ENCODE measurements at places on chromosomes 11 and 22.

DNA sequence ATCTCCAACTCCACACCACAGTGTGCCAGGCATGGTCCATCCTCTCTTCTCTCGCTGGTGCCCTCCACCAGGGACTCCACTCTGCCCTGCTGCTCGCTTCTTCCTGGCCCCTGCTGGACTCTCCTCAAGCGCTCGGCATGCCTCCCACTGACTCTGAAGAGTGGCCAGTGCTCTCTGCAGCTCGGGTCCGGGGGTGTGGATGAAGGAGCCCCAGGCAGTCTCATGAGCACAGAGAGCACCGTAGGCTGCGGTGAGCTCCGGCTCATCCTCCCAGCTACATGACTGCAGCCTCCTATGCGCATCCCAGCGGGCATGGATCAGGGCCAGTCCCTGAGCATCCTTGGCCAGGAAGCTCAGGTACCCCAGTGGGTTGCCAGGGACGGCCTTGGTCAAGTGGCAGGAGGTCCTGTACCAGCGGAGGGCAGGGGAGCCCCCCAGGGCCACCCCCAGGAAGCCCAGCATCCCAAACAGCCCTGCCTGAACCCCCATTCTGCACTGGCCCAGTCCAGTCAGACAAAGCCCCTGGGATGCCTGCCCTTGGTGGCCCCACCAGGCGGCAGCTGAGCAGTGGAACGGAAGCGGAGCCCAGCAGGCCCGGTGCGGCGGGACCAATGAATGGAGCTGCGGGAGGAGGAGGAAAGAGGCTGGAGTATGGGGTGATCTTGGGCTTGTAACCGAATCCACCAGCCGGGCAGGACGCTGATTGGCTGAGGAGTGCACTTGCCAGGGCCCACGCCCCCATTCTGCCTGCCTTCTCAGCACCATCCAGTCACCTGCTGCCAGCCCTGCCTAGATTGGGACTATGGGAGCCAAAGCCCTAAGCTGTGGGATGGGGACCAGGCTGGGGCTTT, at the start of gene PLA2G3:
PLA2G3 (minus strand) TSS at position 643 of the 851 bp plus-strand sequence; CDS start at position 489, 154 bp downstream.
- DNase-seq, result no peak

- DNase-seq, result peak; percentile 70
Observed at GRCh38 chr11:46315033-46315738, 32.1 kb upstream of the DGKZ start.

DNA sequence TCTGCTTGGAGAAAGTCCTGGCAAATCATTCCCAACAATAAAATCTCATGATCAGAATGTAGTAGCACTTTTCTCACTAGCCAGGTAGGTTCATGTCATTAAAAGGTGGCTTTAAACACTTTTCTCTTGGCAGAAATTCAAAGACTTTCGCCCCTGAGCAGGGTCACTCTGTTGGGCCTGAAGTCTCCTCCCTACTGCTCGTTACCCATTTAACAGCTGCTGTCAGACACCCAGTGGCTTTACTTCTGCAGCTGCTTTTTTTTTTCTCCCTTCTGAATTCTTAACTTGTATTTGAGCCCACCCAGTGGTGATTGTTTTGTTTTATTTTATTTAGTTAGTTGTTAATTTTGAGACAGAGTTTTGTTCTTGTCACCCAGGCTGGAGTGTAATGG, 25.0 kb downstream of the ARHGAP8 start:
- DNase-seq, result no peak

GRCh38 chr11:110293389-110293788, 3.0 kb downstream of the RDX start:
- DNase-seq, result no peak

DNA sequence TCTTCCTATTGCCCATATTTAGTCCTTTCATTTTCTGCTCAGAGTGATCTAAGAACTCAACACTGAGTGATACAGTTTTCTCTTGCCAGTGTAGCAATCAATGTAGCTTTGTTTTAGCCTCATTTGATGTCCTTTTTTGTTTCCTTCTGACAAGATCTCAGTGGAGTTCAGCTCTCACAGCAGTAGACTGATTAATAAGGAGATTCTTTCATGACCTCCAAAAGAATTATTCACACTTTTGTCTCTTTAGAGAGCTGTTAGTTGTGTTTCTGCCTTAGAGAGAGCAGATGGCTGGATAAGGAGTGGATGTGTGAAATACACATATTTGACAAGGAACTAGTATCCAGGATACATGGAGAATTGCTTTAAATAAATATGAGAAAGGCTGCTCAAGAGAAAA, 6.6 kb upstream of the TMEM225 start:
- DNase-seq, result no peak

Data from stimulated activated CD4-positive, alpha-beta T cell treated with anti-CD3 and anti-CD28 coated beads, Interleukin-4, amount 100 ng/mL, for 4 hours (primary cell).